Stimulated activated CD8-positive, alpha-beta memory T cell treated with anti-CD3 and anti-CD28 coated beads, Interleukin-7, amount 100 ng/mL, for 1 hour (primary cell): ENCODE measurements at places on chromosomes 5 and 9.

GRCh38 chr5:131210151-131210510 lies 39.4 kb downstream of the LYRM7 start:
- no peak for DNase-seq

- no peak for DNase-seq
These were observed 21.4 kb upstream of the CEP78 start for GRCh38 chr9:78214492-78214891.

GRCh38 chr5:142175461-142176142 lies 67.0 kb downstream of the NDFIP1 start:
- DNase-seq, result no peak

- no peak for DNase-seq
These were observed 468.7 kb downstream of the SPATA31D1 start for GRCh38 chr9:82457298-82457697.

DNA sequence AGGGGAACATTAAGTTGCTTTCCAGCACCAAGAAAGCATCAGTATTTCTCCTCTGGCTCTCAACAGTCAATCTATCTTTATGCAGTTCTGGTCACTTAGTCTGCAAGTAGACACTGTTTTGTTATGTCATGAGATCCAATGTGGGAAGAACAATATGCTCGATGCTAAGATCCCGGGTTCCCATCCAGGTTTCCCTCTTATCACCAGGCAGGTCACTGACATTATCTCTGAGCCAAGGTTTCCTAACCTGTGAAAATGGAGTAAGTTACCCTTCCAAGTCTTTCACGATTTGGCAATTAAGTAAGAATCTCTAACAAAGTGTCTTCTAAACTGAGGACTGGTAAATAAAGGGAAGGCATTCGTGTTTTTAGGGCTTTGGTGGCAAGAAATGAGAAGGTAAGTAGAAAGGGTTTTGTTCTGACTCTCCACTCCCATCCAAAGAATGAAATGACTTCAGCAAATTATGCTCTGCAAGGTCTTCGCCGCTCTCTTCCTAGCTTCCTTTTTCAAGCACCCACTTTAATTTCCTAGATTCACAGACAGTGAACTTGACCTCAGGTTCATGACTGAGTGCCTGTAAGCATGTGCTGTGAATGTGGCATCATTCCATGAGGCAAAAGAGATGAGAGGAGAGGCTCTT lies 86.4 kb downstream of the DCP2 start:
- no peak for DNase-seq

DNA sequence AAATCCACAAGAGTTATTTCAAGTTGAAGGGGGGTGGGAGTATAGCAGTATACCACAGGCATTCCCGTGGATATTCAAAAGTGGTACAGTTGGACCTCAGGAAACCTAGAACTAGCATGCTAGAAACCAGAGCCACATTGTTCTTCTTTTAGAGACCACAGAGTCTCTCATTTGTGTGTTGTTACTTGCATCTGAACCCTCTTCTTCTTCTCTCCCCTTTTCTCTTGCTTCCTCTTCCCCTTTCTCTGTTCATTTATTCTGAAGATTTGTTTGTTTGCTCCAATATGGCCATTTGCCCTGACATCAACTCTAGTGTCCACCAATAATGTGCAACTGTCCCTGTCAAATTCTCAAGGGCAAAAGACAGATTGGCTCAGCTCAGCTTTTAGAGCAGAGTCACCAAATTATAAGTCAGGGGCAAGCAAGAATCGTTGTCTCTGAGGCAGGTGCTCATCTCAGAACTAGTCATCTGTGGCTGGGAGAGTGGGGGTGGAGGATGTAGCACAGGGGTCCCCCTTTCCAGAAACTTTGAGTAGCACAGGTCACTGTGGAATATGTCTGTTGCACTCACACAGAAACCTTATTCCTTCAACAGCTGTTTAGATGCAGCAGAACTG lies 321.1 kb downstream of the ARRDC3 start:
- no peak for DNase-seq
